IMR-90 (cell line): ENCODE measurements at places on chromosomes 16 and 17.

DNA sequence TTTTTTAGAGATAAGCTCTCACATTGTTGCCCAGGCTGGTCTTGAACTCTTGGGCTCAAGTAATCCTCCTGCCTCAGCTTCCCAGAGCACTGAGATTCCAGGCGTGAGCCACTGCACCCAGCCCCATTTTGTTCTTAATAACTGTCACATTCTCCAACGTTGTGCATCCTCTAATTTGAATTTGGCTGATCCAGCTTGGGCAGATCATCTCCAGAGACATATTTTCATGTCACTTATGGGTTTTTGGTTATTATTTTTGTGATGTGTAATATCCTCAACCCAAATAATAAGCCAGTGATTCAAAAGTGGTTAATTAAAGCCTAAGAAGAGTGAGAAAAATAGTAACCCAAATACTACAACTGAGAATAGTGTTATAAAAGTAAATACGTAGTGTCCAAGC lies 16.2 kb upstream of the COL1A1 start:
- peaks cover 47% of the 10 kb centered on the region for H3K4me1 ChIP-seq
- H3K4me3 ChIP-seq, result no peak overlapping the region
- no peaks in the 10 kb centered on the region for H3K27me3 ChIP-seq
- DNase-seq, result no peak
- no peaks in the 10 kb centered on the region for H3K36me3 ChIP-seq

- peak overlapping the region; percentile 91 for H3K27ac ChIP-seq
- DNase-seq, result peak; percentile 83
- H3K4me1 ChIP-seq, result peaks cover 59% of the 10 kb centered on the region
- H3K27me3 ChIP-seq, result no peaks in the 10 kb centered on the region
These were observed 10.2 kb downstream of the LASP1 start for GRCh38 chr17:38879878-38880665.

- DNase-seq, result no peak
- no peaks in the 10 kb centered on the region; the same call in 1 of the 2 replicates for H3K4me1 ChIP-seq
- H3K4me3 ChIP-seq, result no peak overlapping the region
- H3K27ac ChIP-seq, result no peak overlapping the region
- H3K27me3 ChIP-seq, result no peaks in the 10 kb centered on the region
These were observed 44.9 kb downstream of the SSH2 start for GRCh38 chr17:29885031-29885640.

- no peak overlapping the region for H3K4me3 ChIP-seq
These were observed 656 bp downstream of the VMO1 start for GRCh38 chr17:4785311-4786105.
